ENCODE measurements at places on chromosomes 4 and X.

DNA sequence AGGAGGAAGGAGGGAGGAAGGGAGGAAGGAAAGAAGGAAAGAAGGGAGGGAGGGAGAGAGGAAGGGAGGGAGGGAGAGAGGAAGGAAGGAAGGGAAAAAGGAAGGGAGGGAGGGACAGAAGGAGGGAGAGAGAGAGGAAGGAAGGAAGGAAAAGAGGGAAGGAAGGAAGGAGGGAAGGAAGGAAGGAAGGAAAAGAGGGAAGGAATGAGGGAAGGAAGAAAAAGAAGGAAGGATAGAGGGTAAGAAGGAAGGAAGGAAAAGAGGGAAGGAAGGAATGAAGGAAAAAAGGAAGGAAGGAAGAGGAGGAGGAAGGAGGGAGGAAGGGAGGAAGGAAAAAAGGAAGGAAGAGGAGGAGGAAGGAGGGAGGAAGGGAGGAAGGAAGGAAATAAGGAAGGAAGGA, 796.8 kb downstream of the ARAP2 start:
- no peak for DNase-seq

DNA sequence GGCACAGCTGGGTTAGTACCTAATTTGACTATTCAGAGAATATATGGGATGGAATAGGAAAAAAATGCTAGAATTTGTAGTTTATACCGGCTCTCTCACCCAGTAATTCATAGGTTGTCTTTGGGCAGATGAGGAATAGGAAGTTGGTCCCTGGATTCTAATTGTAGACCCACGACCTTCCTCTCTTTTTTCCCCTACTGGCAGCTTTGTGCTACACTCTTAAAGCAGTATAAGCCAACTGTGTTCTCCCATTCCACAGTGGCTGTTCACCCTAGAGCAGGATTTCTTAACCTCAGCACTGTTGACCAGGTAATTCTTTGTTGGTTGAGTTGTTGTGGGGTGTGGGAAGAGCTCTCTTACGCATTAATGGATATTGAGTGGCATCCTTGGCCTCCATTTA, 92.9 kb downstream of the FNIP2 start:
- no peak for DNase-seq

DNA sequence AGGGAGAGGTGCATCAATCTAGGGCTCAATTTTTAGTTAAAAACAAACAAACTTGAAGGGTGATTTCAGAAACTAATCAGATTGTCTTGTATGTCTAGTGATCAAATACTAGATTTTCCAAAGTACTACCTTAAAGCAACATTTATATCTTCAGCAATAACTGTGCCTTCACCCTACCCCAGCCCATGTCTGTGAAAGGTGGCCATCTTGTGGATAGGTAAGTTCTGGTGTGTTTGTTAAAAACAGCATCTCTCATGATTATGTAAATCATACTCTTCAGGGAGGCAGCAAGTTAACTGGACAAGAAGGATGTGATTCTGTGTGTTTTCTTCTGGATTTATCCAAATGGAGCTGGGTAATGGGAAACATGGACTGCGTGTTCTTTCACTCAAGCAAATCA, 81.4 kb upstream of the ACSL1 start:
- no peak for DNase-seq

DNA sequence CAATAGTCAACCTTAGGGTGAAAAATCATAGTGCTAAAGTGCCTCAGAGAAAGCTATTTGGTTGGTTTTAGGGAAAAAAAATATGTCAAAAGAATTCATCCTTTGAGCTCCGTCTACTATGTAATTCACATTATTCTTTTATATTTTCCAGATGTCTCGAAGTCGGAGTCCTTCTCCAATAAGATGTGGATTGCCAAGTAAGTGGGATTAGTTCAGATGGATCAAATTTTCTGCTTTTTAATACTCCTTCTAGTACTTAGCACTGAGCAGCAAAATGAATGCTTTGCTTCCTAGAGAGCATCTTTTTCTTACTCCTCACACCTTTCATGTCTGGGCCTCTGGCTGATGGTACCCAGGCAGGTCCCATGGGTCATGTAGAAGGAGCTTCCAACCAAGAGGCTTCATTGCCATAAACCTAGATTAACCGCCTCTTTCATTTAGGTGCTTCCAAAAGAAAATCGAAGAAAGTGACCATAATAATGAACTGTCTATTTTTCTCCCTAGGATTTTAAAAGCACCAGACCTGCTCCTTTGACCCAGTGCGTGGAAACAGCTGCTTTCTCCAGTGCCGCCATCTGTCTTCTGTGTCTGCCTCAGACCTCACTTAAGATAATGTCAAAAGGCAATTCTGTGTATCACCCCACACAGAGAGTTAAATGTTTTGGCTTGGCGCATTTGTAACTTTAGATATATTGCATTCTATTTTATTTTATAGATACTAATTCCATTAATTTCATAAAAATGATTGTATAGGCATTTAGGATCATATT, 43.5 kb downstream of the SPATA18 start:
- no peak for DNase-seq

- DNase-seq = no peak
Observed at GRCh38 chr4:139735381-139736273, 70.0 kb downstream of the MGST2 start.

GRCh38 chr4:116599859-116600258, 485.5 kb downstream of the TRAM1L1 start:
- peak; percentile 8 for DNase-seq

GRCh38 chrX:19107035-19107434, 15.2 kb downstream of the ADGRG2 start:
- no peak for DNase-seq

DNA sequence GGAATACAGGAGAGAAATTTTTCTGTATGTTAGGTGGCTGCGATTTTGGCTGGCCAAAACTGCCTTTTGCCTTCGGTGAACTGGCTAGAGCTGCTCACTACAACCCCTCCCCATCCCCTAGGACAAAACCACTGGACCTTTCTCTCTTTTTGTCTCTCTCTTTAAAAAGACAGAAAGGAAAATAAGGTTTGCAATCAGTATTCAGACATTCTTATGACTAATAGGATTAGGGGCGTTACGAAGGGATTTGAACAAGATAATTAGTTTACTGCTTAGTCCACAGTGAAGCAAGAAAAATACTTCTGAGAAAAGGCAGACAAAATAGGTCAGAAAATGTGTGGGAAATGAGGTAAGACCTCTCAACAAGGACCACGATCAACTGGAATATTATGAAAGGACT, 180.4 kb downstream of the SLIT2 start:
- DNase-seq = no peak

DNA sequence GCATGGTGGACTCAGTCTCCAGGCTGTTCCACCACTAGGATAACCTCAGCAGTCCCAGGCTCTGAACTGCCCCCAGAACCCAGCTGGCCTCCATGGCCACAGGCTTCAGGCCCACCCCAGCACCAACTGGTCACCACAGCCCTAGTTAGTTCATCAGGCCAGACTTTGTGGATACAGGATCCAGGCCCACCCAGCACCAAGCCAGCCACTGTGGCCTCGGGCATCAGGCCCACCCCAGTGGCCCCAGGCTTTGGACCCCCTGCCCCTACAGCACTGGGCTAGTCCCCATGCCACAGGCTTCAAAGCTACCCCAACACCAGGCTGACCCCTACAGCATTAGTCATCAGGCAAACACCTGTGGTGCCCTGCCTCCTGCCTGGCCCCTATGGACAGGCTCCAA, 50.0 kb downstream of the ZCCHC13 start:
- DNase-seq = no peak

GRCh38 chr4:117560329-117560728, 474.0 kb upstream of the NDST3 start:
- DNase-seq = no peak

GRCh38 chrX:41288641-41289040, 45.3 kb upstream of the DDX3X start:
- DNase-seq = no peak

GRCh38 chr4:3310301-3311094, 17.7 kb downstream of the RGS12 start:
- DNase-seq = no peak

DNA sequence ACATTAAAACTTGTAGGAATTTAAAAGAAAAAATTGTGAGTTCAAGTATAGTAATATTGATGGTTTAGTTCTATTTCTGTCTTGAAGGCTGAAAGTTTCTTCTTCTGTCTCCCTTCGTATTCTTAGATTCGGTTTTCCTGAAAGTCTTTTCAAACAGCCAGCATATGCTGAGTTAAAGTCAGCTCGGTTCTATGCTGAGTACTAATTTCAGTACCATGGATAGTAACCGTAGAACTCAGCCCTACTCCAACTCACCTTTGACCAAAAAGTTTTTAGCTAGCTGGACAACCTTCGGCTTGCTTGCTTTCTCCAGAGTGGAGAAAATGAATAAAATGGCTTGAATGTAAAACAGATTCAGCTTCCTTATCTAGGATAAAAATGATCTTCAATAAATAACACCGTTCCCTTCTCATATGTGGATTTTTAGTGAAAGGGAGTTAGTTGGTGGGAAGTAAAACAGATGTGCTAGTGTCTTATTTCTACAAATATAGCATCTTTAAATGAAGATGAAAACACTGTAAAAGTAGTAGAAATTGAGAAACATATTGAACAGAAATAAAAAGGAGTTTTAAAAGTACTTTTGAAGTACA, 5.2 kb downstream of the POU4F2 start:
- no peak for DNase-seq

DNA sequence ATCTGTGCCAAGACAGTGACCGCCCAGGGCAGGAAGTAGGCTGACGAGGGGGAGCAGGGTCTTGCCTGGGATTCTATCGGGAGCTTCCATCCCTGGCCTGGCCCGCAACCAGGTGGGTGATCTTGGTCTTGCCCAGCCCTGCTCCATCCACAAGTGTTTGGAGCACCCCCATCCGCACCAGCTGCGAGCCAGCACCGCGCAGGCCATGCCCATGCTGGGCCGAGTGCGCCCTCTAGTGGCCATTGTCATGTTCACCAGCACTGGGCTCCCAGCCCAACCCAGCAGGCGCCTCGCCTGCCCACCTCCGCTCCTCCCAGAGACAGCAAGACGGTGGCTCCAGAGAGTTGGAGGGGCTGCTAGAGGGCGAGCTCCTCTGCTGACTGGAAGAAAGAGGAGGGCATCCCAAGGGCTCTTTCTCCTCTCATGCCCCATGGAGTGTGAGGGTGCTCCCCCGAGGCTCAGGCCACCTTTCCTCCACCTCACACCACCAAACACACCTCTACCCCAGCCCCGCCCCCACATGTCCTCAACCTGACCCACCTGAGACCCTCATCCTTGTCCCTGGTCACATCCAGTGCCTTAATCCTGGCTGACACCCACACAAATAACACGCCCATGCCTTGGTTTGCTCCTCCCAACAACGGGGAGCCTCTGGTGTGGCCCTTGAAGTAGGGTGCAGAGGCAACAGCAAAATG, 9.8 kb upstream of the ATP2B3 start:
- peak; percentile 79 for DNase-seq

DNA sequence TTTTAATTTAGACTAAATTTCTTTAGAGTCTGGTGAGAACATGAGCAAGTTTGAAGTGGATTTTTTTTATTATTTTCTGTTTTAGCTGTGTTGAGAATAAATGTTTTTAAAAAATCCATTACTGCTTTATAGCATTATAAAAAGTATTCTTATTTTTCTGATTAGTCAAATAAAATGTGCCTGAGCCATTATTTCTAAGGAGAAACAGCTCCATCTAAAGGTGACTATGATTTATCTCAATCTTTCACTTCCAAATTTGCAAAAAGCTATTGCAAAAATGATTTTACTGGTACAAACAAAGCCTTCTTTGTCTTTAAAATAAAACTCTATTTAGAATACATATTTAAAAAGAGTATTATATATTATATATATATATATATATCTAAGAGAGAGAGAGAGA, 959.2 kb downstream of the FAM133A start:
- no peak for DNase-seq

- no peak for DNase-seq
Observed at GRCh38 chr4:88005076-88005475, 2.4 kb upstream of the PKD2 start.

DNA sequence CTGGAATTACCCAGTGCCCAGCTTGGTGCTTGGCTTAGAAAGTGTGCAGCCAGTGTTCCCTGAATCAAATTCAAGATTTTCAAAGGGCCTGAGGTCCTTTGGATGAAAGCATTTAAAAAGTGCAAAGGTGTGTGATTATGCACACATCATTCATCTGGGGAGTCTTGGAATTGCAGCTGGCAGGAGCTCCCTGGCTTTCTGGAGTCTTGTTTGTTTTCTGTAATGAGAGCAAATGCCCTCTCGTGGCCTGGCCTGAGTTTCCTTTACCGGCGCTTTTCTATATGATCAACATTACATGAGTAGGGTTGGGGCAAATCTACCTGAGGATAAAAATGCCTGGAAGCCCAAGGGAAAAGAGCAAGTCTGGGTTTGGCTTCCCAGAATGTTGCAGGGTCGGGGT, 24.6 kb upstream of the SORCS2 start:
- no peak for DNase-seq

GRCh38 chr4:162497564-162498167, 333.9 kb upstream of the FSTL5 start:
- DNase-seq = no peak

DNA sequence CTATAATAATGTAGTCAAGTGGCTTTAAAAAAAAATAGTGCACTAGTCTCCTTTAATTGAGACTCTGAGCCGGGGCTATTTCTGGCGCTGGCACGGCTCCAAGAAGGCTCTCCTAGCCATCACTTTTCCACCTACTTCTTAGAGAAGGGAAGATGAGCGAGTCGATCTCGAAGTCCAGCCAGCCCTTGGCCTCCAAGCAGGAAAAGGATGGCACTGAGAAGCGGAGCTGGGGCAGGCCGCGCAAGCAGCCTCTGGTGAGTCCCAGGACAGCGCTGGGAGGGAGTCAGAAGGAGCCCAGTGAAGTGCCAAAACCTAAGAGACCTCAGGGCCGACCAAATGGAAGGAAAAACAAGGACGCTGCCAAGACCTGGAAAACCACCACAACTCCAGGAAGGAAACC, 531.9 kb downstream of the MAGEB5 start:
- no peak for DNase-seq

GRCh38 chr4:94525993-94526728, 74.4 kb downstream of the PDLIM5 start:
- DNase-seq = no peak

DNA sequence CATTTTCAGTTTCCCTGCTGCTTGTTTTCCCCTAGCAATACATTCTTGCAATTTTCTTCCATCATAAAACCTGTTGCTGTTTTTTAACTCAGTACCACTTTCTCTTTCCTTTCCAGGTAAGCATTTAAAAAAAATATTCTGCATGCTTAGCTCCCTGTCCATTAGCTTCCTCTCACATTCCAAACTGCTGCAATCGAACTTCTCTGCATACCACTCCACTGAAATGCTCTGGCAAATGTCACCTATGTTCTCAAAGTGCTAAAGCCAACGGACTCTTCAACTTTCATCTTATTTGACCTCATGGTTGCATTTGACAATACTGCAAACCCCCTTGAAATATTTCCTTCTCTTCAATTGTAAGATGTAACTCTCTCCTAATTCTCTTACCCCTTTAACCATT, 192.7 kb downstream of the ANAPC10 start:
- DNase-seq = no peak

- no peak for DNase-seq
Observed at GRCh38 chrX:10631416-10632145, 11.2 kb upstream of the MID1 start.

DNA sequence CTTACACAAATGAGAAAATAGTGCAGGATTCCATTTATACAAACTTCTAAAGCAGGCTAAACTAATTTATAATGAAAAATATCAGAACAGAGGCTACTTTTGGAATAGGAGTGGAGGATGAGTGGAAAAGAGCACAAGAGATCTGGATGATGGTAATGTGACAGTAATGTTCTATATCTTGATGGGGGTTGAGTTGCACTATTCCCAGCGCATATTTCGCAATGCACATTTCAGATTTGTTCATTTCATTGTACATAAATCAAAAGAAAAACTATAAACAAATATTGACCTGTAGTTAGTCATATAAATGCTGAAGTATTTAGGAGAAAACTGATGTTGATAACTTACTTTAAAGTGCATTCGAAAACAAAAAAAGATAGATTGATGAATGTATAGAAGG, 177.0 kb upstream of the MAOA start:
- DNase-seq = no peak

All from stimulated activated CD4-positive, alpha-beta T cell treated with anti-CD3 and anti-CD28 coated beads, Interleukin-4, amount 100 ng/mL, for 48 hours (primary cell).